ENCODE measurements at places on chromosomes 2 and 18.

DNA sequence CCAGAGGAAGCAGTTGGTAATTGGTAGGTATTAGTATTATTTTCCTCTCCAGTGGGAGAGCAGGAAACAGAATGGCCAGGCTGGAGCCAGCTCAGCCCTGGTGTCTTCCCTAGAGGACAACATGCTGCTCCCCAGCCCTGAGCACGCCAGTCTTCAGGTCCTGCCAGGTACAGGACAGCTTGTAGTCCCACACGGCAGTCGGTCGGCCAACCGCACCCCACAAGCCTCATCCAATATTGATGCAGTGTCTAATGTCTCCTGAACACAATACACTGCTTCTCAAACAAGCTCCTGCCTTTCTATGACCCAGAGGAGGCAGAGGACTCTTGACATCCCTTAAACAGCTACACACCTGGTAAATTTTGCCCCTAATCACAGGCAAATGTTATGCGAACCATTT is 71.0 kb upstream of the PPP1CB start:
- DNase-seq: no peak

GRCh38 chr18:76402026-76402990 is 92.7 kb downstream of the ZNF516 start:
- DNase-seq: no peak

DNA sequence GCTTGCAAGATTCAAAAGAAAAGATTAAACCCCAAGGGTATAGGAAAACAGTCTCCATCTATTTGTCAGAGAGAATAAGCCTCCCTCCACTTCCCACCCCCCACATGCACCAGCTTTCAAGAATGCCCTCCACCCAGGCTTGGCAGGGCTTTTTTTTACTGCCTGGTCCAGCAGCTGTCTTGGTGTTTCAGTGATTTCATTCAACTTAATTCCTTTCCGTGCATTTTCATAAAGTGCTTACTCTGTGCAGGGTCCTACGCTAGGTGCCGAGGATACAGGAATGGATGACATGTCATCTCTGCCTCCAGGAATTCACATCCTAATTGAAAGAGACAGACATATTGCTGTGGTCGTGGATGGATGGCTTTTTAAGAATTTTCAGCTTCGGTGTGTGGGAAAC is 117.9 kb downstream of the LRATD1 start:
- DNase-seq: no peak

DNA sequence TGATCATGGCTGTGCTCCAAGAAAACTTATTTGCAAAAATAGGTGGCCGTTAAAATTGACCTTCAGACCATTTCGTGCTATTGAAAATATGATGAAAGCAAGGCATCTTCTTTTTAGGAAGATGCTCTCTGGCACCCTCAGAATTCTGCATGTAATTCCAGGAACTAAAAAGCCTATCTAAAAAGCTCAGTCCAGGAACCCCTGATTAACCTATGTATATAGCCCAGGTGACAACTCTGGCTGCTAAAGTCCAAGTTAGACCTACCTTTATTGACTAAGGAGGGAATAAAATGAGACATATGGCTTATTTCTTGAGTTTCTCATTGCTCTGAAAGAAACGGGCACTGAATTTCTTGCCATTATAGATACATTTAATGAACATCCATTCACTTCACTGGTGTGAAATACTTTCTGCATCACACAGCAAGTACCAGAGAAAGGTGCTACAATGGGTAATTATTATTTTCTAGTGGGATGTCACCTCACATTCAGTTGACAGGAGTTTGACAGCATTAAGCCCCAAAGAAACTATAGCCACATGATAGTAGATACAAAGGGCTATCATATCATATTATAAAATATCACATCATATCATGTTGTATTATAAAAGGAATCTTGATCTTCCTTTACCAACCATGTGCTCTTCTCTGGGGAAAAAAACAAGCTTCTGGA is 83.8 kb downstream of the EPHA4 start:
- DNase-seq: no peak

DNA sequence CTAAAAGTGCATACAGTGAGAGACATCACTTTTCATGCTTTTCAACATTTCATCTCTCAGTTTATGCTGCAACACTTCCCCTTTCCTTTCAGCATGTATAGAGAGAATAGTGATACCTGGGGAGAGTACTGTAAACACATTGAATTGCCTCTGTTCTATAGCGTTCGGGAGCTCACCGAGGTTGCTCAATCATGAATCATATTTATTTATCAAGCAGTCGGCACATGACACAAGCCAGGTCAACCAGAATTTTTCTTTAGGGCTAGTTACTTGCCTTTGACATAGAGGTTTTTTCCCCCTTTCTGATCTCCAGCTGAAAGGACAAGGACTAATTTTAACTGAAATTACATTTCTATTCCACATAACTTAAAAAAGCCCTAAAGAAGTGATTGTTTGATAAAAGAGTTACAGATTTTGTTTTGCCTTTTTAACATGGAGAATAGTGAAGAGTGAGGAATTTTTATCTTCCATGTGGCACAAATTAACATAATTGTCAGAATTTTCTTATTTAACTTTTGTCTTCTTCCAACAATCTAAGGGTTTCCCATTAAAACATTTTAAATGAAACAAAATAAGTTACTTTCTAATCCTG is 690.9 kb upstream of the TMEFF2 start:
- DNase-seq: no peak

- no peak for DNase-seq
These were observed 301.5 kb upstream of the MGAT5 start for GRCh38 chr2:133952420-133952819.

Measured in GF-D8 (cell line).